T-helper 2 cell (primary cell): ENCODE measurements at places on chromosomes 3 and 15.

GRCh38 chr3:18446149-18446825 lies 21.1 kb upstream of the SATB1 start:
- no peak for DNase-seq

- DNase-seq: no peak
Observed at GRCh38 chr15:51368751-51369450, 27.4 kb downstream of the GLDN start.

- no peak for DNase-seq
Observed at GRCh38 chr3:87298111-87298718, 21.8 kb upstream of the POU1F1 start.

- DNase-seq: no peak
Observed at GRCh38 chr3:177329854-177330253, 132.6 kb upstream of the TBL1XR1 start.

DNA sequence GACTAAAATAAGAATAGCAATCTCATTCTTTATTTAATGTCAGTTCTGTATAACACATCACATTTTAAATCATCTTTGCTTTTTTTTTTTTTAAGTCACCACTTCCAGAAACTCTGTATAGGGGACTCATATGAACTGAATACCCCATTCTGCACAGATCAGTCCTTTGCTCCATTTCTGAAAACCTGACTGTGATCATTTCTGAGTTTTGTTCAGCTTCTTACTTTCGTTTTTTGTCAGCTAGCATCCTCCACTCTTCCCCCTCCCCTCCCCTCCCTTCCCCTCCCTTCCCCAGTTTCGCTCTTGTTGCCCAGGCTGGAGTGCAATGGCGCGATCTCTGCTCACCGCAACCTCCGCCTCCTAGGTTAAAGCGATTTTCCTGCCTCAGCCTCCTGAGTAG lies 49.8 kb upstream of the SGO1 start:
- DNase-seq: no peak

DNA sequence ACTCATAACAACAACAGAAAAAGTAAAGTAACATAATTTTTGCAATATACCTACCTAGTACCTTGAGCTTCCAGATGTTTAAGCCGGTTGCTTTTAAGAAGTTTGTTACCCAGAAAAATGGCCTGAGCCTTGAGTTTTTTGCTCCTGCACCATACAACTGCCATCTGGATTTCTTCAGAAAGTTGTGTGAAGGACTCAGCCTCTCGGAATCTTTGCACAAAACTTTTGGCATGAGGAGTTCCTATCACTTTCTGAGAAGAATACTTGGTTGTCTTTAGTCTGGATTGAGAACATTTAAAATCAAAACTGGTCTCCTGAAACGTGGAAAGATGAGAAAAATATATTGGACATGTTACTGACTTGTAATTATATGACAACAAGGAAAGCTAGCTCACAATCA lies 17.3 kb downstream of the GTPBP8 start:
- DNase-seq: no peak

DNA sequence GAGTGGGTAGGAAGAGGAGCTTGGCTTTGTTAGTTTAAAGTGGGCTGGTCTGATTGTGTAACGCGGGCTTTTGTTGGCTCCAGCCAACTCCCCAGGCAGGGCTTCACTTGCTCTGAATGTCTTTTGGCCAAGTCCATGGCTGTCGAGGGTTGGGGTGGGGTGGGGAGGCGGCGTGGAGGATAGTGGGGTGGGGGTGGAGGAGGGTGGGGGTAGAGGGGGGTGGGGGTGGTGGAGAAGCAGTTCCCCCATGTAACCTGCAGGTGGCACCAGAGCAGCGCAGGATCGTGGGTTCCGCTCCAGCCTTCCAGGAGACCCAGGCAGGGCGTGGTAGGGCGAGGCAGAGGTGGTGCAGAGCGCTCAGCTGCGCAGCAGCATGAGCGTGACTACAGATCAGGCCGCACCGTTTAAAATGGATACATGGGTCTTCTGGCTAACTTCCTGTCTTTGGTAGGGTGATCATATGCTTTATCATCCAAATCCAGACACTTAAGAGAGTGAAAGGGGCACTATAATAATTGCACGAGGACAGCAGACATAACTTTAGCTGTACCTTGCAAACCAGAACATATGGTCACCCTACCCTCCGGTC lies 28.3 kb downstream of the GOLGA6A start:
- peak; percentile 31 for DNase-seq

- DNase-seq: no peak
Observed at GRCh38 chr3:99700631-99701268, 62.4 kb downstream of the COL8A1 start.

DNA sequence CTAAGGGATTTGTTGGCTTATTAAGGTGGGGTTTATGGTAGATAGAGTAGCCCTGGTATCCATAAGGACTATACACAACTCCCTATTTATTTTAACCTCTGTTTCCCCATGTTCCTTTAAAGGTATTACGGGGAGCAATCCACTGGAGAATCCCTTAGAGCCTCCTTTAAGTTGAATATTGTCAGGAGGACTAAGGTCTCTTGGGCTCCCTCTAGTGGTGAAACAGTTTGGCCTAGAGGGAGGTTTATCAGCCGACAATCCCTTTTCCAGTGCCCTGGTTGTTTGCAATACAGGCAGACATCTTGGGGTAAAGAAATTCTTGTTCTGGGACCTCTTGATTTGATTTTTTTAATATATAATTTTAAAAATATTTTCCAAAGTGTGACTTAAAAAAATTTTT lies 12.9 kb downstream of the OPA1 start:
- no peak for DNase-seq

- no peak for DNase-seq
Observed at GRCh38 chr3:10975695-10976234, 16.8 kb upstream of the SLC6A1 start.

- no peak for DNase-seq
Observed at GRCh38 chr3:129822241-129822640, 71.3 kb downstream of the TMCC1 start.

DNA sequence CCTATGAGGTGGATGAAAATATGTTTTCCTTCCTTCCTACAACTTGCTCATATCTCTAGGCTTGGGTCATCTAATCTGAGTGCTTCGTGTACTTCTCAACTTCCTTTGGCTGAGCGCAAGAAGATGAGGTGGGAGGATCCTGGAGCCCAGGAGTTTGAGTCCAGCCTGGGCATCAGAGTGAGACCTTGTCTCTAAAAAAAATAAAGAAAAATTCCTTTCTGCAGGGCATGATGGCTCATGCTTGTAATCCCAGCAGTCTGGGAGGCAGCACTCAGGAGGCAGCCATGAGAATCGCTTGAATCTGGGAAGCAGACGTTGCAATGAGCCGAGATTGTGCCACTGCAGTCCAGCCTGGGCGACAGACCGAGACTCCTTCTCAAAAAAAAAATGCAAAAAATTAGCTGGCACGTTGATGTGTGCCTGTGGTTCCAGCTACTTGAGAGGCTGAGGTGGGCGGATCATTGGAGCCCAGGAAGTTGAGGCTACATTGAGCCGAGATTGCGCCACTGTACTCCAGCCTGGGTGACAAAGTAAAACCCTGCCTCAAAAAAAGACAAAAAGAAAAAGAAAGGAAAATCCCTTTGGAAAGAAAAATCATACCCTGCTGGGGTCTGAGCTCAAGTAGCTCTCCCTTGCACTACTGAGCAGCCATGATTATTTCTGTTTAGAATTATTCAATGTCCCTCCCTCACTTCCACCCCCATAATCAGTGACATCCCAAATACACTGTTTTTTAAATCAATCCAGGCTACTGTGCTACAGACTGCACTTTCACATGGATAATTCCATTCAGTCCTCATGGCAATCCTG lies 28.0 kb upstream of the RAB11A start:
- DNase-seq: no peak

GRCh38 chr3:153734777-153735551 lies 386.2 kb upstream of the ARHGEF26 start:
- DNase-seq: no peak

DNA sequence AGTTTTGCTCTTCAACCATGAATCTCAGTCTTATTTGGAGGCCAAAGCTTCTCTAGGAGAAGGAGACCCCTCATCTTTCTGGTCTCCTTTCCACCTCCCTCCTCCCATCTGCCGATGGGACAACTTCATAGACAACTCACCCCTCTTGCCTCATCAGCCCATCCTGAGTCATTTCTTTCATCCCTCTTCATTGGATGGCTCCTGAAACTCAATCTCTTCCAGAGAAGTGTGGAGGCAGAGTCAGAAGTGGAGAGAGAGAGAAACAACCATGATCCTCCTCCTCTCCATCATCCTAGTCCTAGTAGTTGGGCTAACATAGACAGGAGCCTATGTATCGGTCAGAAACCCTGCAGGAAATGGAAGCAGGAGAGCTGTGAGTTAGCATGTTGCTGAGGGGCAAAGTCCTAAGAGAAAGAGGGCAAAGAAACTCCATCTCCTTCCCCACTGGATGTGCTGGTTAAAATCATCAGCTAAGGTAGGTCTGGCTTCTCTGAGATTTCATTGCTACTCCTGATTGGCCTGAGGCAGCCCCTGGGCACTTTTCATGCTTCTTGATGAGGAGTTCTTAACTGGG lies 21.3 kb upstream of the HCN4 start:
- DNase-seq: no peak

GRCh38 chr15:22954798-22955543 lies 25.2 kb downstream of the CYFIP1 start:
- no peak for DNase-seq

DNA sequence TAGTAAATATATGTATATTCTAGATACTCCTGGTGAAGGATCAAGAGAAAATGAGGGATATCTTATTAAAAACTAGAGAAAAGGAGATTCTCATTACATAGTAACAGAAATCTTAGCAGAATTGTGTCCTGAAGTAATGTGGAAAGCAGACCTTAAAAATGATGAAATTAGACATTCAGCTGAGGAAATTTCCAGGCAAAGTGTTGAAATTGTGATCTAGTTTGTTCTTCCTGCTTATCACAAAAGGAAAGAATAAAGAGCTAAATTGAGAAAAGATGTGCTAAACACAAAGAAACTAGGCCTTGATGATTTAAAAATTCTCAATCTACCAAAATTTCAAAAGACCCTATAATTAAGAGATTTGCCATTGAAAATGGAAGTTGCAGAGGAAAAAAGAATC lies 362.6 kb upstream of the PLSCR5 start:
- no peak for DNase-seq

GRCh38 chr15:65196637-65197336 lies 11.6 kb upstream of the CLPX start:
- DNase-seq: no peak

DNA sequence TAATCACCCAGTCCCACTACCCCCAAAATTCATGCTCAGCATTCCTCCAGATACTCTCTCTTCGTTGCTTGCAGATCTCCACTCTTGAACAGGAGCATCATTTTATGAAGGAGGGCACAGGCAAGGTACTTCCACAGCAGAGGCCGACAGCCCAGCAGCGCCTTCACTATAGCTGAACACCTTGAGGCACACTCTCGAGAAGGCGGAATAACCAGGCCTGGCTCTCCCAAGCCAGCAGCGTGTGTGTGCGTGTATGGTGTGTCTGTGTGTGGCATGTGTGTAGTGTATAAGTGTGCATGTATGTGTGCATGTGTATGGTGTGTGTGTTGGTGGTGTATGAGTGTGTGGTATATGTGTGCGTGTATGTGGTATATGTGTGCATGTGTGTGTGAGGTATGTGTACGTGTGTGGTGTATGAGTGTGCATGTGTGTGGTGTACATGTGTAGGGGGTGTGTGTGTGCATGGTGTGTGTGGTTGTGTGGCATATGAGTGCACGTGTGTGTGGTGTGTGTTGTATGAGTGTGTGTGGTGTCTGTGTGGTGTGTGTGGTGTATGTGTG lies 161.8 kb downstream of the XXYLT1 start:
- no peak for DNase-seq

- no peak for DNase-seq
Observed at GRCh38 chr3:51734572-51734907, 27.7 kb downstream of the GRM2 start.

DNA sequence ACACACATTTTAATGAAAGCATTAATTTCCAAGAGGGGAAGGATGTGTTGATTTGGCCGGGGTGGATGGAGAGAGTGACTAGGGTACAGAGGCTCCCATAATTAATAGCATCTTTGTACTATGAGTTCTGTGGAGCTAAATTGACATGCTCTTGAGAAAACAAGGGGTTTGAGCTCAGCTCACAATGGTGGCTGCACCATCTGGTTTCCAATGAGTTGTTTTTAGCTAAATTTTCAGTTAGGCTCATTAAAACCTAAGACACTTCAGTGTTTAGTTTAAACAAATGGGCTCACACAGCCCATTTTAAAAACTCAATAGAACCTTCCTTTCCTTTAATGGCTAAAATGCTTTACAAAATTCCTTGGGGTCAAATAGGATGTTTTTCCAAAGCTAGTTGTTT lies 199.7 kb downstream of the TNIK start:
- no peak for DNase-seq

- no peak for DNase-seq
Observed at GRCh38 chr3:179292450-179292849, 30.4 kb upstream of the ZNF639 start.

GRCh38 chr3:180611006-180611405 lies 9.0 kb downstream of the TTC14 start:
- DNase-seq: no peak

- no peak for DNase-seq
Observed at GRCh38 chr15:65920825-65921309, 51.6 kb downstream of the RAB11A start.

GRCh38 chr3:141223673-141224166 lies 7.9 kb upstream of the PXYLP1 start:
- no peak for DNase-seq

DNA sequence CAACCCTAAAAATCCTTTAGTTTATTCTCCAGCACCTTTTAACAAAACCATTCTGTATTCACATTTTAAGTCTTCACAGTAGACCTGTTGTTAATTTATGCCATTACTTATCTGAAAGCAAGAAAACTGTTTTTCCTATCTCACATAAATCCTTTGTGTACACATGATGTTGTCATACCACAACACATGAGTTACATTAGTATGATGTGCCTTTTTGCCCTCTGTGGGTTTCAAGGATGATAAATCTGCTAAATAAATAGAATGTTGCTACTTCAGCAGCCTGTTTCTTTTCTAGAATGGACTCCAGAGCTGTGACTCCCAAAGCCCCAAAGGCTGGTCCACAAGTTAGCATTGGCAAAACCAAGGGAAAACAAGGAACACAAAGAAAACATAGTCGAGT lies 151.6 kb downstream of the SERPINI1 start:
- DNase-seq: no peak

GRCh38 chr3:74314696-74315095 lies 299.8 kb downstream of the CNTN3 start:
- DNase-seq: no peak

DNA sequence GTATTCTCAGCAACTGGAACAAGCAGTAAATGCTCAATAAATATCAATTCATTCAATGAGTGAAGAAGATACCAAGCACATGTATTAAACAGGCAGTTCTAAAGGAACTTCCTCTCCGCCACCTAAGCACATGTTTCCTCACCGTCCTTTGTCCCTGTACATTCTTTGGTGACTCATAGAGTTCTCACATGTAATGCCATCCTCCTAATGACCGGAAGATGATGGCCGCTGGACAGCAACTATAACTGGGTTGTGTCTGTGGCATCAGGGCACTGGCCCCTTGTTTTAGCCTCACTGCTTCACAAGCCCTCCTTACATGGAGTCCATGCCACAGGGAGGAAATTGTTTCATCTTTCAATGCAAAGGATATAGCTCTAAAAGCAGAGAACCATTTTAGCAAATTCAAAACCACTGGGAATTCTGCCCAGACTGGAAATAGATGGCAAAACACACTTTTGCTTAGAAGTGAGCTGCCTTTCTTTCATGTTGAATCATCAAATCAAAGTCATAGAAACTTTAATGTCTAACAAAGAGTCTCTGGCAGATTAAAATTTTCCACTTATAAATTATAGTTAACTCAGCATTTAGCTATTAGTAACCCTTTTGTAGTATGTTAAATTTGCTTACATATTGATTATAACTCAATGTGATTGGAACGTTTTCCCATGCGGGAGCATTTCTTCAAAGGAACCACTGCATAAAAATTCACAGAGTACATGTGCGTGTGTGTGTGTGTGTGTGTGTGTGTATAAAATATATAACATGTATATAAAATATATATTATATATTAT lies 74.1 kb downstream of the GAP43 start:
- DNase-seq: no peak
